ENCODE measurements at places on chromosomes 2 and 18.
A peak's percentile ranks its signal among the peaks of the same experiment; 100 is the strongest.

- DNase-seq: no peak
Measured at GRCh38 chr2:111100765-111101162, 19.9 kb upstream of the BCL2L11 start.

DNA sequence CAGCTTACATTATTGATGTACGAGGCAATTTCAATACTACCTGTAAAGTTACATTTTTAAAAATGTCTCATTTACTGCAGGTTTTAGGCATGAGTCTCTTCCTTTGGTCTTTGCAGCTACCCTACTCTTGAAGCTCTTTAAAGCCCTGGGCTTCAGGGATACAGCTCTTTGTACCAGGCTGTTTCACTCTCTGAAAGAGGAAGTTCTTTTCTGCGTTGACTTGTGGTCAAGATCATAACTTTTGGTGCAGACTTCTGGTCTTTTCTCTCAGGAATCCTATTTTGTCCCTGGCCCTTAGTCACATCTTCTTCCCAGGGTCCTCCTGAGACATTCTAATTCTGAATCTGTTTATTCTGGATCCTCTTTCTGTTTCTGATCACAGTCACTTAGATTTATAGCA is 16.6 kb upstream of the HRH4 start:
- DNase-seq: no peak

DNA sequence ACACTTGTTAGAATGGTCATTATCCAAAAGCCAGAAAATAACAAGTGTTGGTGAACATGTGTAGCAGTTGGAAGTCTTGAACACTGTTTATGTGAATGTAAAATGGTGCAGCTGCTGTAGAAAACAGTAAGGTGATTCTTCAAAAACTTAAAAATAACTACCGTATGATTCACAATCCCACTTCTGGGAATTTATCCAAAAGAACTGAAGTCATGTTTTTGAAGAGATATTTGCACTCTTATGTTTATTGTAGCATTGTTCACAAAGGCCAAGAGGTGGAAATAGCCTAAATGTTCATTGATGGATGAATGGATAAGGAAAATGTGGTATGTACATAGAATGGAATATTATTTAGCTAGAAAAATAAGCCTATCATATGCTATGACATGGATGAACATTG is 6.3 kb upstream of the SPP2 start:
- DNase-seq: peak; percentile 61

DNA sequence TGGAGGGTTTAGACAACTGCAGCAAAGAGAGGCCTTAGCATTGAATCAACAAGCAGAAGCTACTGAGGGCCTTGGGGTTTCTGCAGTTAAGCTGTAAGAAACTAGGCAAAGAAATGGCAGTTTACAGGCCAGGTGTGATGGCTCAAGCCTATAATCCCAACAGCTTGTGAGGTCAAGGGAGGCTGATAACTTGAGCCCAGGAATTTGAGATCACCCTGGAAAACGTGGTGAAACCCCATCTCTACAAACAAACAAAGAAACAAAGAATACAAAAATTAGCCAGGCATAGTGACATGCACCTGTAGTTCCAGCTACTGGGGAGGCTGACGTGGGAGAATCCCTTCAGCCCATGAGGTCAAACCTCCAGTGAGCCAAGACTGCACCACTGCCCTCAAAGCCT is 421.6 kb upstream of the CHST9 start:
- no peak for DNase-seq

DNA sequence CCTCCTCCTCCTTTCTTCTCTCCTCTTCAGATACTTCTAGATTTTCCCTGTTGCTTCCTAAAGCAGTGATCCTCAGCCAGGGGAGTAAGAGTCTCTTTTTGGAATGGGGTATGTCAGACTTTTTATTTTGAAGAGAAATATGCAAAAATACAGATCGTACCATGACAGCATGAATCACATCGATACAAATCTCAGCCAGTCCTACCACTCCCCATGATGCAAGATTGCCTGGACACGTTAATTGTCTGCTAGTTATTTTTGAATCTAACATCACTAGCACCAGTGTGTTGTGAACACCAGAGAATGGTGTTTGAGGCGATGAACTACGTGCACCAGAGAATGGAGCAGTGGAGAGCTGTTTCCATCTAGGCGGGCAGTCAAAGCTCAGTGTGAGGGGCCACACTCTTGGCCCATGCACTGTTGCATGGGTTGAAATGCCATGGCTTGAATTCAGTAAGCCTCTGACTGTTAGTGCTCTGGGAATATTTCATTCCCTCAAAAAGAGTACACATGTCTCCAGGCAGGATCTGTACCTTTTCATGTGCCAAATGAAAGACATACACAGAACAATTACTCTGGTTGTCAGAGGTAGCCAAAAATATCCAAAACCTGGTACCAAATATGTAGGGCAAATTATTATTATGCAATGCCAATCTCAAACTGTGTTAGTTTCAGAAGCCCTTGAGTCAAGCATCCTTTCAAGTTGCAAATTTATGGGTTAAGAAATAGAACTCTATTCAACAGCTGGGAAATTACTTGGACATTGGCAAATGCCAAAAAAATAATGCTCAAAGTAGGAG is 46.3 kb upstream of the RALBP1 start:
- DNase-seq: no peak

DNA sequence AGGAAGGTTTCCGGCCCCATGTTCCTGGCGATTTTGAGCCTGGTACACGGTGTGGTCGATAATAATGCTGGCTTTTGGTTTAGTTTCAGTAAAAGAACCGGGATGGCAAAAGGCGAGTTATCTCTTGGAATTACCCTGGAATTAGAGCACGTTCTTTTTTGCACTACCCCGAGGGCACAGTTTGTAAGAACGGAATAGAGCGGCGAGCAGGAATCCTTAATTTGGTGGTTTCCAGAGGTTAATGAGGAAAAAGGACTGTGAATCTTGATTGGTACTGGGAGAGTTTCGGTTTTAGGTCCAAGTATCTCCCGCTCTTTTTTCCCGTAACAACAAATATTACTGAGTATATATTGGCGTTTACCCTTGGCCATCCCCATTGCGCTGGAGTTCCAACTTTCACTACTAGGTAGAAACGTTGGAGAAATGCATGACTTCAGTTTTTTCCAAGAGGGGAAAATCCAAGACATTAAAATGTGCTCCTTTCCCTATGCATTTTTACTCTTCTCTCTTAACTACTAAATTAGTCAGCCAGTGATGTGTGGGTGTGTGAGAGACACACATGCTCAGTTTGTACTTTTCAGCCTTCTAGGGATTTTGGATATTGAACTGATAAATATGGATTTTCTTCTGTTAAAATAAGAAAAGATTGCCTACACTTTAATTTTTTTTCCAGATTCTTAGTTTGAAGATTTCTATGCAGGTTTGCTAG is 160.8 kb downstream of the AGPS start:
- DNase-seq: no peak

- no peak for DNase-seq
Measured at GRCh38 chr2:191947235-191947634, 100.3 kb upstream of the CAVIN2 start.

DNA sequence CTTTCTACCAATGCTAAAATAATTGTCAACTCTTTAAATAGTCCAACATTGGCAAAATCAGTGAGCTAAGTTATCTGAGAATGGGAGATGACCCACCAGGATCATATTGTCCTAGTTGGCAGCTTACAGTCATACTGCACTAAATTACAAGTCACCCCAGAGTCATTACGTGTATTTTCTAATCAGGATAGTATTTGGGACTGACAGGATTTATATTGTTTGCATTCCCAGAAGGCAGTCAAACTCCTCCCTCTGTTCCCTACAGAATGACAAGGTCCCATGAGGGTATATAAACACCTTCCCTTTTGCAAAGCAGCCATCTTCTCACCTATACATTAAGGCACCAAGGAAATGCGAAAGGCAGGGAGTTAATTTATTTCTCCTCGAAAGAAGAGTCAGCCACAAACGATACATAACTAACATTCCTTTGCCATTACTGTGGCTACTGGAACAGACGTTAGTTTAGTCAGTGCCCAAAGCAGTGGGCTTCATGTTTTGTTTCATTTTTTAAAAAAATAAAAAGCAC is 125.3 kb downstream of the ANTXR1 start:
- peak; percentile 51 for DNase-seq

GRCh38 chr18:36141576-36141975 is 11.9 kb downstream of the ELP2 start:
- DNase-seq: no peak

DNA sequence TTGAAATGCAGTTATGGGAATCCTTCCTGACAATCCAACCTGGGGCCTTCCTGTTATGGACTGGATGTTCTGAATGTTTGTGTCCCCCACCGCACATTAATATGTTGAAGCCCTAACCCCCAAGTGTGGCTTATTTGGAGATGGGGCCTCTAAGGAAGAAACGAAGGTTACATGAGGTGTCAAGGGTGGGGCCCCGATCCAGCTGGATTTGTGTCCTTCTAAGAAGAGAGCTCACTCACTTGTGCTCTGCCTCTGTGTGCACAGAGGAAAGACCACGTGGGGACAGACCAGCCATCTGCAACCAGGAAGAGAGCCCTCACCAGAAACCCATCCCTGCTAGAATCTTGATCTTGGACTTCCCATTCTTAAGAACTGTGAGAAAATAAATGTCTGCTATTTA is 44.4 kb downstream of the MAP3K19 start:
- DNase-seq: no peak

- DNase-seq: no peak
Measured at GRCh38 chr2:230944123-230944653, 19.1 kb upstream of the GPR55 start.

- peak; percentile 58 for DNase-seq
Measured at GRCh38 chr2:46434851-46435273, 44.5 kb upstream of the TMEM247 start.

- no peak for DNase-seq
Measured at GRCh38 chr2:138030459-138030858, 66.2 kb downstream of the HNMT start.

DNA sequence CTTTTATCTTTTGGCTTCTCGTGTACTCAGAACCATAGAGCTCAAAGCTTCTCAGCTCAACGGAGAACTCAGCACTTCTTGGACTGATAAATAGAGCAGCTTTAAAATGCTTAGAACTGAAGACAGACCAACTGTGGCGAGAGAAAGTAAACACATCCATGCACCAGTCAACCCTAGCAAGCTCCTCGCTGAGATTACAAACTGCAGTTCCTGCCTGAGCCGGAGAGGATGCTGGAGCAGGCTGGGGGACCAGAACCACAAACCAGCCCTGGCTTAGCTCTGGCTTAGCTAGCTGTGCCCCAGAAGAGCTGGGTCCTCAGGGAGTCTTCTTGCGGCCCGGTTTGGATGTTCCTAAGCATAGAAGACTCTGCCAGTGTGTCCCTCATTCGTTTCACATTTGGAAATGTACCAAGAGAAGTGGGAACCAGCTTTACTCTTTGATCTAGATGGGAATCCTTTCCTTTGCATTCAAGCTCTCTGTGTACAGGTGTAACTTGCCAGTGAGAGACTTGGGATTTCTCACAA is 5.6 kb downstream of the PAX8 start:
- no peak for DNase-seq

GRCh38 chr2:113872201-113872600 is 17.7 kb upstream of the ACTR3 start:
- DNase-seq: peak; percentile 28

DNA sequence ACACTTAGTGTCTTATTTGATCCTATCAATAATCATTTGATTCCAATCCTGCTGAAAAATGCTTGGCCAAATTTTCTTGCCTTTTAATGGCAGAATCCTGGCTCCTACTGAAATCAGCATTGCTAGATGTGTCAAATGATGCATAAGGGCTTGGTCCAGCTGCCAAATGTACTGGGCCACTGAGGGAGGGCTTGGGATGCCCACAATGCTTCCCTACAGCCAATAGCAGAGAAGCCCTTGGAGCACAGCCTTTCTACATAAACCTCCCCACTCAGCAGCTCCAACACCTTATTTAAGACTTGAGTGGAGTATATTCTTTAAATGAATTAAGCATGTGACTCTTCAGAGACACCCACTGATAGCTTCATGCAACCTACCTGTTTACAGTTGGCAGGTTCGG is 3.6 kb downstream of the ALK start:
- no peak for DNase-seq

- peak; percentile 58 for DNase-seq
Measured at GRCh38 chr18:61946449-61946848, 53.6 kb upstream of the RNF152 start.

DNA sequence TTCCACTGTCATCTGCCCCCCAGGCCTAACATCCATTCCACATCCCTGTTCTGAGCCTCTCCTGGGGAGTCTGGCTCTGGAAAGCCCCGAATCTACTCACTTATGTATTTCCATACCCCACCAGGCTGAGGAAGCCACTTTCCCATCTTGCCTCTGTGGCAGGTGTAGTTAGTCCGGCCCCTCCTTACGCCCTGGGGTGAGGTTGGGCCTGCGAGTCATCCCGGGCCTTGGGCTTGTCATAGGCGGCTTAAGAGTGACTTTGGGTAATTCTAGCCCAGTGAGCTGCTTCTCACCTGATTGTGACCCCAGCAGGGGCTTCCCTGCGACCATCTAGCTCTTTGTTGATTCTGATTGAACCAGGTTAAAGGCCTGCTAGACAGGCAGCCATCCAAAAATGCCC is 21.1 kb downstream of the PCARE start:
- no peak for DNase-seq

DNA sequence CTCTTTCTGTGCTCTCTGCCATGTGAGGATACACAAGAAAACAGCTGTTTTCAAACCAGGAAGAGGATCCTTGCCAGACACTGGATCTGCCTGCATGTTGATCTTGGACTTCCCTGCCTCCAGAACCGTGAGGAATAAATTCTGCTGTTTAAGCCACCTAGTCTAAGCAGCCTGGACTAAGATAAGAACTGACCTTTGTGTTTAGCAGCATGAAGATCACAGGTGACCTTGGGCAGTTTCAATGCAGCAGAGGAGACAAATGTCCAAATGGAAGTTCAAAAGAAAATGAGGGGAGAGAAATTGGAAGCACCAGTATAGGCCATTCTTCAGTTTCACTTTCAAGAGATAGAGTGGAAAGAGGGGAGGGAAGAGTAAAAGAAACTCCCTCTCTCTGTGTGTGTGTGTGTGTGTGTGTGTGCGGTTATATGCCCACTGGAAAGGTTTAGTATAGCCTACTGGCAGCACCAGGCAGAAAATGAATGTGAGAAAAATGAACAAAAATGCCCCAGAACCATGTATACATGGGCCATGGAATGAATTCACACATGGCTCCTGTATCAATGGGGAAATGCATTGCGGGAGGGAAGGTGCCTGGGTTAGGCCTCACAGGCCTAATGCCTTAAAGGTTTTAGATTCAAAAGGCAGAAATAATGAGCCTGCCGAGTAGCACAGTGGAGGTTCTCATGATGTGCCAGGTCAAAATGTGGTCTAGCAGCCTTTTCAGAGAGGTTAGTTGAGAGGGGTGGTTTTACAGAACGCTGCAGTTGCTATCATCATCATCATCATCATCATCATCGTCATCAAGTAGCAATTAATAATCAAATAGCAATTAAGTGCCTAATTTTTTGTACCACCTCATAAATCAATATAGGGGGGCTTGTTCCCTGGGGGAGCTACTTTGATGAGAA is 1.1 kb upstream of the CERS6 start:
- DNase-seq: no peak

- peak; percentile 89 for DNase-seq
Measured at GRCh38 chr2:238974501-238975166, 126.7 kb downstream of the TWIST2 start.

DNA sequence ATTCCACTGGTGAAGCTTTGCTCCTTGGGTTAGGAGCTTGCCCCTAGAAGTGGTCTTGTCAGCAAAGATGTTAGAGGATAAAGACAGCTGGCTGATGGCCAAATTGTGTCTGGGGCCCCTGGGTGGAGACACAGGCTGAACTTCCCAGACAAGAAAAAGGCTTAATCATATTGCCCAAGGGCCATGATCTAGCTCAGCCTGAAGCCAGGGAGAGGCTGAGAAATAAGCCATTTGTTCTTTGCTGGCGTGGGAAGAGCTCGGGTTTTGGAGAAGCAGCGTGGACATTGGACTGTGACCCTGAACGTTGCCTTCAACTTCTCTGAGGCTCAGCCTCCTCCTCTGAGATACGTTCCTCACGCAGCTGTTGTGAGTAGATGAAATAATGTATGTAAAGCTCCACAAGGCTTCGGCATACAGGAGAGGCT is 153.0 kb downstream of the ZFP36L2 start:
- DNase-seq: peak; percentile 36
